ENCODE measurements at places on chromosomes 5 and 9.

DNA sequence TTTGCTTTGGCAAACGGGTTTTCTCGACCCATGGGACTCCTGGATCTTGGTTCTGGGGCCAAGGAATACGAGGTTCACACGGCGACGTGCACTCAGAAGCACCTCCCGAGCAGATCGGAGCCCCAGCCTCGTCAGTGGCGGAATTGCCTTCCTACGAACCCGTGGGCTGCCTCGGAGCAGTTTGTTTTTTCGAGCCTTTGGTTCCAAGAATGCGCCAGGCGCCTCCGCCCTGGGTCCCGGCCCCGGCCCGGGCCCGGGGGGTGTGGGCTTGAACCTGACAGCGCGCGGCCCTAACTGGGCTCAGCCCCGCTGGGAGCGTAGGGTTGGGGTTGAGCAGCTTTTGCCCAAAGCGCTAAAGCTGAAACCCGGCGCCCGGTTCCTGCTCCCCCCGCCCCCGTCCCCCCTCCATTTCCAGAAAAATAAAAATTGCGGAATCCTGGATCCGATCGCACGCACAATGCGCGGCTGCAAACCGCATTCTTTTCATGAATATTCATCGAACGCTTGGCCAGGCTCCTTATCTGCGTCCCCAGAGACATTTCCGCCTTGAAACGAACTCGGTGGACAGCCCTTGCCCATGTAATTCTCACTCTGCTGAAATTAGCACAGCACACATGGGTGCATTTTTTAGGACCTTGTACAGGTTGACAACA lies 1.0 kb downstream of the BASP1 start:
- DNase-seq: no peak

DNA sequence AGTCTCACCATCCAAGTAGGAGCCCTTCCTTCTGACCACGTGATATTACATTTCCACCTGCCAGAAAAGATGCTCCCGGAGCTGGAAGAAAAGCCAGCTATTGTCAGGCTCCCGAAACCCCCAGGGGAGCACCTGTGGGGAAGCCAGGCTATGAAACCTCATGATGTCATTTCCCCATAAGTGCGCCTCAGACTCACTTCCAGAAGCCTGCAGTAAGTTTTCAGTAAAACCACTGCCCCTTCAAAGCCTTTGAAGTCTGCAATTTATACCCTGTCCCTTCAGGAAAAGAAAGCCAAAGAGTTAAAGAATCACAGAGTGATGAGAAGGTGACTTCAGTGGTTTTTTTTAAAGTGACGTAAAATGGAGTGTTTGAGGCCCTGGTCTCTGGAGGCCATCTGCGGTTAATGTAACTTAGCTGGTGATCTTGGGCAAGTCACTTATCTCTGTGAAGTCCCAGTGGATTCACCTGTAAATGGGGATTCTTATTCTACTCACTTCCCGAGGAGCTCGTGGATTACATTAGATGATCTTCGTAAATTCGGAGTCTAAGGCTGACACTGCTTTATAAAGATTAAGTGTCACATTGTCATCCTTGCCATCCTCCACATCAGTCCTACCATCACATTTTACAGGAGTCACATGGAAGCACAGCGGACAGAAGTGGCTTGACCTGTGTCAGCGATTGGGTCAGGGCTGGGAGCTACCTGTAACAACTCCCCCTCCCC lies 2.6 kb upstream of the SEMA6A start:
- no peak for DNase-seq

DNA sequence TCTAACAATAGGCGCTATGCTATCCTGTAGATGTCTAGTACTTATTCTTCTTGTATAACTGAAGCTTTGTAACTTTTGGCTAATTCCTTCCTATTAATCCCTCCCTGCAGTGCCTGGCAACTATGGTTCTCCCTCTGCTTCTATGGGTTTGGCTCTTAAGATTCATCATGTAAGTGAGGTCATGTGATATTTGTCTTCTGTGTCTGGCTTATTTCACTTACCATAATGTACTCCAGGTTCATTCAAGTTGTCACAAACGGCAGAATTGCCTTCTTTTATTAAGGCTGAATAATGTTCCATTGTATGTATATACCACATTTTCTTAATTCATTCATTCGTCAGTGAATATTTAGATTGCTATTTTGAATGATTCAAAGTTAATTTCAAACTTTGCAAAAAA lies 149.9 kb upstream of the GAS1 start:
- DNase-seq: no peak

DNA sequence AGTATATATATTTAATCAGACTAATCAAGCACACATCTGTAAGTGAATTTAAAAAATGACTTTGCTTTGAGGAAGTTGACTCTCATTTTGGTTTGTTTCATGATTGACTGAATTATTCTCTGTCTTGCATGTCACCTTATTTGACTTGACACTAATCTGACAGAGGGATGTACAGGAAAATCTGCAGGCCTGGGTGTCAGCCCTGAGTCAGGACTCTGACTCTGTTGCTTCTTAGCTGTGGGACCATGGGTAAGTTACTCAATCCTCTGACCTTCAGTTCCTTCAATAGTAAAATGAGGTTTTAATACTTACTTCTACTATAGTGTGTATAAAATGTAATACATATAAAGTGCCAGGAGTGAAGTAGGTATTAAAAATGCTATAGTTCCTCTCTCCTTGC lies 415.9 kb downstream of the ARHGEF28 start:
- DNase-seq: no peak

- no peak for DNase-seq
These were observed 393.1 kb downstream of the TAF11L14 start for GRCh38 chr5:18027241-18027867.

DNA sequence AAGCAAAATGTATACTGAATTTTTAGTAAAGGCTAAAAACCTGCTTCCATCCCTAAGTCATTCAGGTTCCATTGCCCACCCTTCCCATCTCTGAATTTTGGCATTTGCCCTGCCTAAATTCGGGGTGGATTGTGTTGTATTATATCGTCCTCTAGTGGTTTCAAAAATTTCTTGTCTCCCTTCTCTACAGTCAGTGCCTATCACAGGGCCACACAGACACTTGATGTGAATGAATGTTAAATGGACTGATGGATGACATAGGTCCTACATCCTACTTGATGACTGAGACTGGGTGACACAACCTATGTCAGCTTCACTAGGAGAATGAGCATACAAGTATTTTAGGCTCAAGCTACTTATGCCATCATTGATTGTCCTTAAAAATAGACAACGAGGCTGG lies 45.6 kb upstream of the SLC30A5 start:
- DNase-seq: no peak

GRCh38 chr5:105812304-105812703 lies 1858.4 kb downstream of the EFNA5 start:
- DNase-seq: no peak

DNA sequence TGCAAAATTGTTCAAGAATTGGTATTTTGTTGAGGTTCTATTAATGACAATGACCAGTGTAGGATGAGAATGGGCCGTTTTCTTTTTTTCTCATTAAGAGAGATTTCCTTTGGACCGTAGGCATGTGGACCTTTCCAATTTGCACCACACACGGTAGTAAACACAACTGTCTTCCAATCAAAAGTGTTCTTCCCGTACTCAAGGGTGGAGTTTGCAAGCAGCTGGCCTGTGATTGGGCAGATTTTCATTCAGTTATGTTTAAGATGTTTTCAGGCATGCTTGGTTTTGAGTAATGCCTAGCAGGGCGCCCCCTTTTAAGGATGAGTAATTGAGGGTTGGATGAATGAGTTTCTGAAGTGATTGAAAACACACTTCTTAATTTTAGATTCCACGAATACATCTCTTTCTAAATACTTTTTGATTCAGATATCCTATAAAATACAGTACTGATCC lies 2.5 kb downstream of the KDM3B start:
- no peak for DNase-seq

DNA sequence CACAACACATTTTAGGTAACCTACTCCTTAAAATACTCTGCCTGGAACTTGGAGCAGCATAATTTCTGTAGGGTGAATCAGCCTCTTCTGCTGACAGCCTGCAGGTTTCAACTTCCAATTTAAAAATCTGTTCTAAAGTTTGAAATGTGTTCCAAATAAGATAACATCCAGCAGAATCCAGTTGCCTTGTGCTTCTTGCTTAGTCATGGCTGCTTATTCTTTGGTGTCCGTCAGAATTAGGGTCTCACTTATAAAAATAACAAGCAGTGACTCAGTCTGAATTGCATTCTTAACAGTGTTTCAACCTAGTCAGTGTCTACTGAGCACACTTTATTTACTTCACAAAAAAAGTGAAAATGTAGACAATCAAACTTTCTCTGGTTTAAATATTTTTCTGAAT lies 3.7 kb downstream of the CDH6 start:
- DNase-seq: no peak

DNA sequence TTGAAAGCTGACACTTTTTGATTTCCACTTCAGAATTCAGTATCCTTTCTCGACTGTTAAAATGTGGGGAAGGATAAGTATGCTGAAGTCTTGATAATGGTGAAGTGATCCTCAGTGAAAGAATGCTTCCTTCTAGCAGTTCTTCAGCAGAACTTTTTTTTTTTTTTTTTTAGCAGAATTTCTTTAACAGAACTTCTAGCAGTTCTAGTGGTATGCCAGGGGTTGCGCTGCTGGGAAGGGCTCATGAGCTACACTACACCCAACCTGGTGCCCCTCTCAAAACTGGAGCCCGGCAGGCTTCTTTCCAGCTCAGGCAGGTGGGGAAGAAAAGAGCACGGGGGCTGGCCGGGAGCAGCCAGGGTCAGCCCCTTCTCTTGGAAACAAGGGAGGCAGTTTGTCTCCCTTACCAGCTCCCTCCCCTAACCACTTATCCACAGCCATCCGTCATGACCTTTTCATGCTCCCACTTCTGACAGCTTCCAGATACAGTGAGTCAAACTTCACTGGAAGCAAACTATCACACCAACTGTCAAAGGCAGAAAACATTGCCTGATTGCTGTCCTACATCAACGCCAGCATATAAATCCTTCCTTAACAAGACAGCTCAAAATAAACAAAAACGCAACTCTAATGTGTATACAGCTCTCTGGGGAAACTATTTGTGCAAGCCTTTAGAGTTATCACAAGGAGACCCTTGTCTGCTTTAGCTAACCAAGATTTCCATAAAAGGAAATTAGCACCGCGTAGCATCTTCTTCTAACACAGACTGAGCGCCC lies 211.5 kb downstream of the GAPVD1 start:
- DNase-seq: no peak

DNA sequence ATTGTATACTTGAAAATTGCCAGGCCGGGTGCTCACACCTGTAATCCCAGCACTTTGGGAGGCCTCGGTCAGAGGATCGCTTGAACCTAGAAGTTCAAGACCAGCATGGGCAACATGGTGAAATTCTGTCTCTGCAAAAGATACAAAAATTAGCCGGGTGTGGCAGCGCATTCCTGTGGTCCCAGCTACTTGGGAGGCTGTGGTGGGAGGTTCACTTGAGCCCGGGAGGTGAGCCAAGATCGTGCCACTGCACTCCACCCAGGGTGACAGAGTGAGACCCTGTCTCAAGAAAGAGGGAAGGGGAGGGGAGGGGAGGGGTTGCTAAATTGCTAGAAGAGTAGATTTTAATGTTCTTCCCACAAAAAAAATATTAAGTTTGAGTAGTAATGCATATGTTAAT lies 53.2 kb downstream of the FNBP1 start:
- DNase-seq: no peak

DNA sequence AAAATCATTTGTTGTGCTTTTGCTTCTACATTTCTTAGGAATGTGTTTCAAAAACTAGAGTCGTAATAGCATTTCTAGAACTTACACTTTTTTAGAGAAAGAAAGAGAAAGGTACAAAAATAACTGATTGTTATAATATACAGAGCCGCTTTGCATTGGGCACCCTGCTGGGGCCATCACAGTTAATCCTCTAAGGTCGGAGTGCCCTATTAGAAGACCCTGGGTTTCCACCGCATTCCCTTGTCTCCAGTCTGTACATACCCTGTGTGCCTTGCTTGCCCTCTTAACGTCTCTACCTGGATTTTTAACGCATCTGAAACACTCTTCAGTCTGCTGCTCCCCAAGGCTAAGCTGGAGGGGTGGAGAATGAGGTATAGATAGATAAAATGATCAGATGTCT lies 1.3 kb downstream of the MARVELD2 start:
- DNase-seq: no peak

- no peak for DNase-seq
These were observed 17.7 kb downstream of the MARVELD2 start for GRCh38 chr5:69432412-69433206.

Data from stimulated activated CD4-positive, alpha-beta T cell treated with anti-CD3 and anti-CD28 coated beads, Interleukin-1b, Interleukin-23, amount 100 ng/mL, for 1 hour (primary cell).